ENCODE measurements at places on chromosomes 1 and 21. TPM values are rescaled to one million over a fixed set of nuclear protein-coding genes. Genes with fewer than 3 reads are reported as not detected.

Gene DYRK1A
- total RNA-seq, result 11.3 TPM

Gene CLEC20A
- not detected for total RNA-seq

Gene USH2A
- not detected for total RNA-seq

Gene RRAGC
- total RNA-seq, result 27.8 TPM

Gene ZFP69
- total RNA-seq, result not detected

Gene KCNJ6
- total RNA-seq, result 2.8 TPM
